Putamen (tissue), 1 donor: ENCODE measurements at places on chromosomes 2 and 18.
A peak's percentile ranks its signal among the peaks of the same experiment; 100 is the strongest.

- no peak for DNase-seq
Observed at GRCh38 chr18:57889841-57890240, 86.7 kb upstream of the ATP8B1 start.

GRCh38 chr2:187775651-187776050, 221.4 kb upstream of the TFPI start:
- DNase-seq: no peak

- no peak for DNase-seq
Observed at GRCh38 chr18:6757931-6758330, 28.4 kb downstream of the ARHGAP28 start.

DNA sequence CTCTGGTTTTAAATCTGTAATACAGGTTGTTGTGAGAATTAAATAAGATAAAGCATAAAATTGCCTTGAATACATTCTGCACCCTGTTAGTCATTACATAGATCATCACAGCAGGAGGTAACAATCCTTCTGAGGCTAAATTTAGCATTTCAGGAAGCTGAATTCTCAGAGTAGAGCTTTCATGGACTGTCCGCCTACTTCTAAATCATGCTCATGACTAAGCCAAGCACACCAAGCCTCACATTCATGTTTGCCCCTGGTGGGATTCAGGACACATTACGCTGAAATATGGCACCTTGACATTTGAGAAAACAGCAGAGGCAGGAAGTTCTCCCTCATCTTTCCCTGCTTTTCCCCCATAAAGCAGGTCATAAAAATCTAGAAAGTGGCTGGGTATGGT, 16.6 kb upstream of the PIK3C3 start:
- DNase-seq: peak; percentile 71

- DNase-seq: no peak
Observed at GRCh38 chr2:167192833-167193232, 304.6 kb downstream of the XIRP2 start.

DNA sequence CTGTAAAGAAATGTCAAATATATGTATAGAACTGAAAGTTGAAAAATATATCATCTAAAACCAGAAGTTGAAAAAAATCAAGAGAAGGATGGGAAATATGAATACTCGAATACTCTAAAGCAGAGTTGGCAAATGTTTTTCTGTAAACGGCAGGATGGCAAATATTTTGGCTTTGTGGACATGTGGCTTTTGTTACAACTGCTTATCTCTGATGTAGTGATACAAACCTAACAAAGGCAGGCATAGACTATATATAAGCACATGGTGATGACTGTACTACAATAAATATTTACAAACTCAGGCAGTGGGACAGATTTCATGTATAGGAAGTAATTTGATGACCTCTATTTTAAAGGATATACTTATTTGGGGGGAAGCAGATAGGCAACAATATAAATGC, 224.6 kb upstream of the LRRTM4 start:
- no peak for DNase-seq

DNA sequence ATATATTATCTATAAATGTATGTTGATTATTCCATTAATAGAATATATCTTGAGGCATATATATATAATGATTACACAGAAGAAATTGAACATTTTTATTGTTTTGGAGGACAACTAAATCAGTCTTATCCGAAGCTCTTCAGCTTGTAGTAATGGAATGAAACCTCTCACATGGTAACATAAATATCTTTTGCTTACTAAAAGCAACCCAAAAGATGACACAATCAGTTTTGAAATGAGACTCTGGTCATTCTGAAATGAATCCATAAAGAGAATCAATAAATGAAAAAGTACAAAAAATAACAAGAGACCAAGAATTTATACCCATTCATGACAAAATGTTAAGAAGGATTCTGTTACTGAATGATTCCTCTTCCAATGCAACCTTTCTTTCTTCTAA, 110.2 kb downstream of the FIGN start:
- no peak for DNase-seq

GRCh38 chr2:22499082-22499839, 885.7 kb upstream of the KLHL29 start:
- no peak for DNase-seq

DNA sequence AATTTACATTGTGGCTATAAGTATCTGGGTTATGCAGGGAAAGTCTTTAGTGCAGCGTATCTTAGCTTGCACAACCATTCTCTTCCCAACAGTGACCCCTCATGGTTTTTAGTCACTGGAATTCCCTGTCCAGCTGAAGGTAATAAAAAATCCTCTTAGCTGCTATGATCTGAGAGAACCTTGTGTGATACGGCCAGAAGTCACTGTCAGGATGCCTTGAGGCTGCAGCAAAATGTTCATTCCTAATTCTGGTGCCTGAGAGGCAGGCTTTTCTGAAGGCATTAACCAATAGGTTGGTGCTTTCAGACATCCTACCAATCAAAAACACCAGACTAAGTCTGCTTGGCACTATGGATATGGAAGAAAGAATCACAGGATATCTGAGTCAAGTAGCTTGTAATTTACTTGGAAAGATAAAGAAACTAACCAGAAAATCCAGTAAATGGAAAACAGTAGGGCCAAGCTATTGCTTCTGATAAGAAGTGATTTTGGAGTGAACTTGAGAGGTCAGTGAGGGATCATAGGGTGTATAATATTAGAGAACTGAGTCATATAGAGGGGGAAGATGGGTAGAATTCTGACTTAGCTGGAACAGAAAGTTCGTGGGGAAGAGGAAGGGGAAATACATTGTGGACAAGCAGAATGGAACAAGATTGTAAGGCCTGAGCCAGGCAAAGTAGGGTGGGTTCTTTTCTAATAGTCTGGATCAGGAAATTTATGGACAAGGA, 89.0 kb upstream of the SLC14A2 start:
- no peak for DNase-seq

GRCh38 chr2:227460833-227461232, 11.1 kb upstream of the AGFG1 start:
- DNase-seq: no peak

GRCh38 chr2:233780771-233781170, 2.6 kb downstream of the MROH2A start:
- no peak for DNase-seq

DNA sequence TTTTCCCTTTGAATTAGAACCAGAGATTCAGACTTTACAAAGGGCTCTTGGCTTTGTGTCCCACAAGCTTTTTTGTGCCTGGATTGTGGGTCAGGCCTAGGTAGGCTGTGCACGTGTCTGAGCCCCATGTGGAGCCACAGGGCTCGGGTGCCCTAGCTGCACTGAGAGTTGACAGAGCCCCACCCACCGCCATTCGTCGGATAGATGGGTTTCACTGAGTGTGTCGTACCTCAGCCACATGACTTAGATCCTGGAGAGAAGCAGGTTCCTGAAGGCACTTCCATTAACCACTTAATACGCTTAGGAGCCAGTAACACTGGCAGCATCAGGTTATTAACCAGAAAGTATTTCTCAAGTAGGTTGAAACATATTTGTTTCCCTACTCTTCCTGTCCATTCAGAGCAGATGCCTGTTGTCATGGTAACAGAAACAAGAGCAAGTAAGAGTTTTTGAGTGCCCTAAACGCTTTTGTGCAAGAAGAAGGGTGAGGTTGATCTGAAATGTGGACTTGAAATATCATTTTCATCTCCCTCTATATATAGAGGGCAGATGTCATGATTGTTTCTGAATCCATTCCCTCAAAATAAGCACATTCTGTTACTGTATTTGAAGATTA, 30.0 kb downstream of the ADCYAP1 start:
- DNase-seq: no peak

DNA sequence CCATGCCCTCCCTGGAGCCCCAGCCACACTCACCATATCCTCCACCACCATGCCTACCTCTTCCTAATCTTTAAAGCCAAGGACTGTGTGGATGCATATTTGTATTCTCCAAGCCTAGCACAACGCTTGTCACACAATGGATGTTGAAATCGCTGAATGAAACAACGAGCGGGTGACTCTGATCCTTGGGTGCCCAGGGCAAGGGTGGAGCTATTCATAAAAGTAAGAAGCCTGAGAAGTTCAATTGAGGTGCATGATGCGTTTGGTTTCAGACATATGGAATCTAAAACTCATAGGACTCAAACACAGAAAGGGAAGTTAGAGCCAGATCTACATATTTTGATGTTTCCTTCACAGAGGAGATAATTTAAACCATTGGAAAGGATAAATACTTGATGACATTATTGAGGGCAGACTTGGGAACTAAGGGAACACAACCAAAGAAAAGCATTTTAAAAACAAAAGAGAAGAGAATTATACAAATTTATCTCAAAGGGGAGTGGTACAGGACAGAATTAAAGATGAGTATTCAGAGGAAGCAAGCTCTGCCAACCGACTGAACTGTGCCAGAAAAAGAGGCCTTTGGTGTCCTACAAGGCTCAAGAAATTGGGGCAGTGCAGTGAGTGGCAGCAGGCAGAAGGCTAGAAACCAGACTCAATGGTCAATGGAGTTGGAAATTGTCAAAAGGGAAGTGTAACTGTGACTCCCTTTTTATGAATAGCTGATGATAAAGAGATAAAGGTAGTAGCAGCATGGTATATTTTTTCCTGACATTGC, 200.6 kb upstream of the NCKAP5 start:
- no peak for DNase-seq

DNA sequence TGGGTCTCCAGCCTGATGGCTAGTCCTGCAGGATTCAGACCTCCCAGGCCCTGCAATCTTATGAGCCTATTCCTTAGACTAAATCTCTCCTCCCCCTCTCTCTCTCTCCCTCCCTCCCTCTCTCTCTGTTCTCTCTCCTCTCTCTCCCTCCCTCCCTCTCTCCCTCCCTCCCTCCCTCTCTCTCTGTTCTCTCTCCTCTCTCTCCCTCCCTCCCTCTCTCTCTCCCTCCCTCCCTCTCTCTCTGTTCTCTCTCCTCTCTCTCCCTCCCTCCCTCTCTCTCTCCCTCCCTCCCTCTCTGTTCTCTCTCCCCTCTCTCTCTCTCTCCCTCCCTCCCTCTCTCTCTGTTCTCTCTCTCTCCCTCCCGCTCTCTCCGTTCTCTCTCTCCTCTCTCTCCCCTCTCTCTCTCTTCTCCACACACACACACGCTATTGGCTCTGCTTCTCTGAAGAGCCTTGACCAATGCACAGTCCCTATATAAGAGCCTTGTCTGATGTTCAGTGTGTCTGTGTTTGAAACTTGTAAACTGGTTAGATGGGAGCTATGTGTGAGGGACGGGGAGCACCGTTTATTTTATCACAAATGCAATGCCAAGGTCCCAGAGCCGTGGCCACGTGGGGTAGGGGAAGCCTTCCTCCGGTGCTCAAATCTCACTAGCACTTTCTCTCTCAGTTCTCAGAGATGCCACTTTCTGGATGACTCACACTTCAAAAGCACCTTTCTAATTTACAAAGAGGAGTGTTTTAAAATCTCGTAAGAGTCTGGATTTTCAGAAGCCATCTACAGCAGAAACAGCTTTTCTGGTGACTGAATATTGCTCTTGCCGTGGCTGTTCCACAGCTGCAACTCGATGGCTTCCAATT, 9.4 kb upstream of the PRLH start:
- DNase-seq: no peak

- no peak for DNase-seq
Observed at GRCh38 chr2:148358375-148358774, 286.2 kb upstream of the EPC2 start.

- no peak for DNase-seq
Observed at GRCh38 chr18:76803413-76803812, 18.9 kb upstream of the ZNF236 start.

DNA sequence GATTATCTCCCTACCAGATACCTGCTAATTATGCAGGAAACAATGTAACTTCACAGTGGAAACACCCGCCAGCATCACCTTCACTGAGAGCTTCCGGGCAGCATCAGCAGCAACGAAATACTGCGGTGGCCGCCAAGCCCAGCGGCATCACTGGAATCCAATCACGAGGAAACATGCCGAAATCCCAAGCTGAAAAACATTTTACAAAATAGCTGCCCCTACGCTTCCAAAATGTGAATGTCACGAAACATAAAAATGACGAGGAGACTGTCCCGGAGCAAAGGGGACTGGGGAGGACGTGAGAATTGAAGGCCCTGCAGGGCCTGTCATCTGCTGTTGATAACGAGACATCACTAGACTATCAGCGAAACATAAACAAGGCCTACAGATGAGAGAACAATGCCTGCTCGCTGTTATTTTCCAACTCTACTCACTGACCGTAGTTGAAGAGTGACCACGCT, 82.6 kb downstream of the HDAC4 start:
- DNase-seq: no peak

GRCh38 chr18:79493801-79494211, 98.1 kb downstream of the NFATC1 start:
- no peak for DNase-seq

GRCh38 chr2:163467251-163467630, 268.6 kb downstream of the FIGN start:
- no peak for DNase-seq

DNA sequence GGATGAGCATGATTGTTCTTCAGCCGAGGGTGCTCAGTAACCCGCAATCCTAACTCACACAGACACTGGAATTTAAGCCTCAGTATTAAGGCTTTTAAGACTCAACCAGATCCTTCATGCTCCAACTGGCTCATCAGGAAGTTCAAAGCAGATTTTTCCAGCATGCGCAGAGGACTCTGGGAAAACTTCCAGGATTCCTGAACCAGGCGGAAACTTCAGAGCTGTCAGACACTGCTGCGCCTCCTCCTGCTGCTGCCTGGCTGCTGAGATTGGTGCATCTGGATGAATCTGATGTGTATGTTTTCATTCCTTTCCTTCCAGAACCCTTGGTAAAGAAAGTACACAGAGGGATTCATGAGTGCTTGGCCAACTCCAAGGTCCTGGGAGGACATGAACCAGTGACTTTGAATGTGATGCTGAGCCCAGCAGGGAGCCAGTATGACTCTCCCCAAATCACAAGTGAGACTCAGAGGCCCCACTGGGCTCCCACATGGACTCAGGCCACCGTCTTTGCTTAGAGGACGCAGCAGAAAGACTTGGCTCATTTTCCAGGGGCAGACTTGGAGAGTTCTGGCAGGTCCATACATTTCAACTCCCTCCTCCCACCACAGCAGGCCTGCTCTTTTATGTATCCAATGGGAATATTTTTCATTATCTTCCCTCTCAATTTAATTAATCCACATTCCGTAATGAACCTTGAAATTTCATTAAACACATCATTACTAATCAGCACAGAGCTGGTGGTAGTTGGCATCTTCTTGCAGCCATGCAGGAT, 143.5 kb upstream of the HDAC4 start:
- DNase-seq: no peak

- peak; percentile 84 for DNase-seq
Observed at GRCh38 chr2:85924522-85924921, 35.7 kb upstream of the ST3GAL5 start.

DNA sequence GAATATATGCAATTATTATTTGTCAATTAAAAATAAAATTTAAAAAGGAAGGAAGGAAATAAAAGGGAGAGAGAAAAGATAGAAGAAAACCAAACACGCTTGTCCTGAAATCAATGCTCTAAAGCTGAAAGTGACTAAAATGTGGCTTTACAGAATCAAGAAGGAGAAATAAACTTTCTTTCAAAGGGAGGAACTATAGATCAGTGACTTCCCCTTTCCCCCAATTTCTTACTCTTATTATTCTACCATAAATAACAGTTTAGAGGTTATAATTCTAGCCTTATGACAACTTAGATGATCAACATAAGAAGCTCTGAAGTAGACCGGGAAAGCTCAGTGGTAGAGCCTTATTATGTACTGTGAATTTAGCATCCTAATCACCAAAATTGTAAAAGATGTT, 122.5 kb downstream of the ARHGAP15 start:
- DNase-seq: no peak
